ENCODE measurements at places on chromosomes 13 and 19.

GRCh38 chr19:34350161-34350561 is 14.8 kb upstream of the GPI start:
- DNase-seq, result no peak

- no peak for DNase-seq
These were observed 30.2 kb downstream of the ATP8A2 start for GRCh38 chr13:25401958-25402357.

GRCh38 chr13:110233181-110233950 is 73.6 kb downstream of the COL4A1 start:
- DNase-seq, result peak; percentile 66

DNA sequence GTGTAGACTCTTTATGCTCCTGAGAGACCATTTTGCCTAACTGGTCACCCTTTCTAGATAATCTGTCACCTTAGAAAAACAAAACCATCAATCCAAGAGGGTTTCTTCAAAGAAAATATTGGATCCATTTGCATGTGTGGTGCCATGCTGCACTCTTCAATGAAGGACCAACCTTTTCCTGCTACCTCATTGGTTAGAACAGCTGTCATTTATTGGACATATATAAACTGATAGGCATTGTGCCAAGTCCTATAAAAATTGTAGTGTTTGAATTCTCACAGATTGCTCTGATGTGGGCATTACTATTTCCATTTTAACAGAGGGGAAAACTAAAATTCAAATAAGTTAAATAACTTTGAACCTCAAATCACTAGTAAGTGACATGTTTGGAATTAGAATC is 333.2 kb downstream of the MYO16 start:
- DNase-seq, result no peak

DNA sequence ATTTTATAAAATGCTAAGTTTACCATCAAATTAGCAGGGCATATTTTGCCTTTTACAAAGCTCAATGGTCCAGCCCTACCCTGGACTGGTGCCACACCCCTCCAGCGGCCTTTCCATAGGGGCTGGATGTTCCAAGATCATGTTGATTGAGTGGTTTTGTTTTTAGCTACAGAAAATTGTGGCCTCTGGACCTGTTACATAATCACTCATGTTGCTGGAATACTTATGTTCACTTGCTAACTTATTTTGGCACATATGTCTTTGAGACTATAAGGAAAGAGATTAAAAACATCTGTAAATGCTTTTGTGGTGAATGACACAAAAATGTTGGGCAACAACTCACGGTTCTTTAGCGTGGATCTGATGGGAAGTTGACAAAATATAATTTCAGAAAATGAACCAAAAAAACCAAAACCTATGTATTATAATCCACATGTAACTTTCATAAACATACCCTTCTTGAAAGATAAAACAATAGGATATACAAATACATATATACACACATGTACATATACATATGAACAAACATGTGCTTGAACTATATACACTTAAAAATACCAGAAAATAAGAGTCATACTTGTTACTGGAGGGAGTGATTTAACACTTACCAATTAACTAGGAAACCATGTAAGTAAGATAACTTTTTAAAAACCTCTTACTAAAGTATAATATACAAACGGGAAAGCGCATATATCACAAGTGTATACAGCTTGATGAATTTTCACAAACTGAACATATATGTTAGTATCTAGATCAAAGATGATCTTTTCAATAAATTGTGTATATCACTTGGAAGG is 46.6 kb upstream of the SLC15A1 start:
- DNase-seq, result peak; percentile 38

- DNase-seq, result no peak
These were observed 130.1 kb downstream of the RGCC start for GRCh38 chr13:41587490-41587889.

GRCh38 chr13:29513981-29514719 is 81.3 kb downstream of the SLC7A1 start:
- DNase-seq, result no peak

- DNase-seq, result no peak
These were observed 23.5 kb upstream of the LAIR1 start for GRCh38 chr19:54387991-54388801.

- peak; percentile 2 for DNase-seq
These were observed 126.7 kb downstream of the MAB21L1 start for GRCh38 chr13:35349673-35350278.

DNA sequence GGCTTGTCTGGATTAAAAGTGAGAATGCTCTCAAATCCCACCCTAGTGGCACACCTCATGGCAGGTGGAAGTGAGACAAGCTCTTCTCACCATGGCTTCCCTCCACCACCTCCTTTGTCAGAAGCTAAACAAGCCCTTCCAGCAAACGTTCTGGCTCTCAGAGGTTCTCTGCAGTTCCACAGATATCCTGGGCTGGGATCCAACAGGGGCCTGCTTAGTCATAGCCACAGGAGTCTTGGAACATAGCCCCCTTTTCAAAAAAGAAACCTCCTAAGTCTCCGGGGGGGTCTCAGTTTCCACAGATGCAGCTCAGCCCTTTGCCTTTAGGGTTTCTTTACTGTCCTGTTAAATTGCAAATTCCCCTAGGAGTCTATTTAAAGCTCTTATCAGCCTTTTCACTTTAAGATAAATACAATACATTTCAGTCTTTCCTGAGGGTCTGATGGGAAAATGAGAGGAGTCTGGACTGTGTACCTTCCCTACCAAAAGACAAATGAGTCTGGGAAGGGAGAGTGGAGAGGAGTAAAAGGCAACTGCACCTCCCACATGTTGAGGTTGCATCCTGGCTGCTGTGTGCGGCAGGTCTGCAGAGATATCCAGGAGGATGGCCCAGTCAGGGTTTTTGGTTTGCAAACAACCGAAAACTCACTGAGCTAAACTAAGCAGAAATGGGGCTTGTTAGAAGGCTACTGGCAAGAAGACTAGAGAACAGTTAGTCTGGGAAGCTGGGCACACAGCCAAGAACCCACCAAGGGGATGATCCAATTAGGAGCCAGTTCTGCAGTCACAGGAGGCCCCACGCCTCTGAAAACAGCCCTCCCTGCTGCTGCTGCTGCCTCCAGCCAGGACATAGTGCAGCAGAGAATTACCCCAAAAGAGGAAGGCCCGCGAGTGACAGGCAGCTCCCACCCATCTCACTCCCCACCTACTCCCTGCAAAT is 41.4 kb upstream of the SERP2 start:
- peak; percentile 99 for DNase-seq

DNA sequence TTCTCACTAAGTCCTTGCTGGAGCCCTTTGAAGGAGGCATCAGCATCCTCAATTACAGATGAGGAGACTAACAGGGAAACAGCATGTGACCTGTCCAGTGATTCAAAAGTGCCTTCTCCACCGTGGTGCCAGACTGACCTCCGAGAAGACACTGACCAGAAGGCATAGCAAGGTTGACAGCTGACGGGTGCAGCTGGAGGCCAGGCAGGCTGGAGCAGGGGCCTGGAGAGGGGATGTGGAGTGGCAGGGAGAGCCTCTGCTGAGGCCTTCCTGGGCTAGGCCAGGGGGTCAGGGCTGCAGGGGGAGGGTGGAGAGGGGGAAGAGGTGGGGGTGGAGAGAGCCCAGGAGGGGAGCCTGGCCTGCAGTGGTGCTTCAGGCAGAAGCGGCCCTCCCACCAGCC is 66.3 kb downstream of the KCTD15 start:
- no peak for DNase-seq

DNA sequence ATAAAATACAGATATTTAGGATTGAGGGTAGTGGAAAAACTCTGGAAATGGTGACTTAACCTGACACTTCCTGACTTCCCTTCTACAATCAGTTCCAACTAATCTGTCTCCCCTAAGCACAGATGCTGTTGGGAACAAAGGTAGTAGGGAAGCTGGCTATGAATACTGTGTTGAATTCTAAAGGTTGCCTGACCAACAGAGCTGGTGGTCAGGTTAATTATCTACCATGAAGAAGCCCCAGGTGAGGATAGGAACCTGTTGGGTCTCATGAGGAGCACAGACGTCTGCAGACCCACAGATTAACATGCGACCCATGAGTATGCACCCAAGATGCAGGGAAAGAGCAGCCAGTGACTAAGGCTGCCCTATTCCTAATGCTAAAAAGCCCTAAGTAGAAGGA is 172.3 kb downstream of the DIAPH3 start:
- no peak for DNase-seq

GRCh38 chr13:110799246-110800236 is 86.0 kb downstream of the ING1 start:
- peak; percentile 66 for DNase-seq

- no peak for DNase-seq
These were observed 316.8 kb downstream of the ATP8A2 start for GRCh38 chr13:25688536-25688935.

- no peak for DNase-seq
These were observed 73.0 kb downstream of the ZNF100 start for GRCh38 chr19:21694171-21694906.

- DNase-seq, result peak; percentile 86
These were observed 2.9 kb upstream of the HOOK2 start for GRCh38 chr19:12778017-12778904.

- DNase-seq, result no peak
These were observed 1.1 kb upstream of the LTBP4 start for GRCh38 chr19:40599902-40600569.

- DNase-seq, result no peak
These were observed 65.9 kb upstream of the ZNF599 start for GRCh38 chr19:34838753-34839431.

GRCh38 chr19:58204566-58204965 is 21.7 kb downstream of the ZNF274 start:
- no peak for DNase-seq

GRCh38 chr19:23509686-23510450 is 114.6 kb upstream of the ZNF91 start:
- no peak for DNase-seq

DNA sequence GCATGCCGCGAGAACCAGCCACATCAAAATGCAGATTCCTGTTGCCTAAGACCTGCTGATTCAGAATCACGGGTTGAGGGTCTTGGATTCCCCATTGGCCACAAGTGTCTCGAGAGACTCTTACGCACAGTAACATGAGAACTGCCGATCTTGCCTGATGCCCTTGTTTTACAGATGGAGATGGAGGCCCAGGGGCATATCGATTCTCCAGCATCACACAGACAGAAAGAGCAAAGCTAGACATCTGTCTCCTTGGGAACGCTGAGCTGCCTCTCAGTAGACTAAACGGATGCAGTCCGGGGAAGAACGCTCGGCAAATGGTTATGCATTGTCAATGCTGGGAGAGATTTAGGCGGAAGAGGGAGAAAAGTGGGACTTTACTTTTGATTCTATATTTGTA is 5.4 kb downstream of the NLRP12 start:
- DNase-seq, result no peak

DNA sequence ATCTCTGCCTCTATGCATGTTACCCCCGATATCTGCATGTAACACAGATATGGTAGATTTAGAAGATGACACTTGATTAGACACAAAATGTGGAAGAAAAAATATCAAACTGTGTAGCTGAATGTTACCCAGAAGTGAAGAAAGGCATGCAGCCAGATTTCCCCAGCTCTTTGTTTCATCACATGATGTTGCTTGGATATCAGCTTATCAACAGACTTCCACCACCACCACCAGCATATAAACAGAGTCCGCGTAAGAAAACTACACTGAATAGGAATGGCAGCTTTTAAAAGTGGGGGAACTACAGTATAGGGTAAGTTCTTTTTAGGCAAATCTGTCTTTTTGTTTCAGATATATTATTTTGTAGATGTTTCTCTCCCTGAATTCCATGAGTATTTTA is at the start of gene FAM216B:
TSS of gene FAM216B (plus strand) at position 233 of the 400 bp plus-strand sequence. CDS start 2,484 bp downstream, outside the sequence.
- DNase-seq, result no peak

DNA sequence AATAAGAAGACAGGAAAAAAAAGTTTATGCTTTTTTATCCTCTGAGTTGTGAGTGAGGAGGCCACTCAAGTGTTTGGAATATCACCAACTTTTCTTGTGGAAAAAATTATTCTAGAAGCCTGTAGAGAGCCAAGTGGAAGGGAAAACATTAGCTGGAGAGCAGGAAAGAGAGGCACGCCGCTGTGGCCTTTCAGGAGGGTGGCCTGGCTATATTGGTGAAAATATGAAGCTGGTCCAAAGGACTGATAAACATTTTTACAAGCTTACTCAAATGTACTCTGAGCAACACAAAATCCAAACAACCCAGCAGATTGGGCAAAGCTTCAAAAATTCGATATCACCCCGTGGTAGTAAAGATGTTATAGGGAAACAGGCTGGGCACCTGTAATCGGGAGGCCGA is 2.3 kb upstream of the EIF3G start:
- DNase-seq, result peak; percentile 49

DNA sequence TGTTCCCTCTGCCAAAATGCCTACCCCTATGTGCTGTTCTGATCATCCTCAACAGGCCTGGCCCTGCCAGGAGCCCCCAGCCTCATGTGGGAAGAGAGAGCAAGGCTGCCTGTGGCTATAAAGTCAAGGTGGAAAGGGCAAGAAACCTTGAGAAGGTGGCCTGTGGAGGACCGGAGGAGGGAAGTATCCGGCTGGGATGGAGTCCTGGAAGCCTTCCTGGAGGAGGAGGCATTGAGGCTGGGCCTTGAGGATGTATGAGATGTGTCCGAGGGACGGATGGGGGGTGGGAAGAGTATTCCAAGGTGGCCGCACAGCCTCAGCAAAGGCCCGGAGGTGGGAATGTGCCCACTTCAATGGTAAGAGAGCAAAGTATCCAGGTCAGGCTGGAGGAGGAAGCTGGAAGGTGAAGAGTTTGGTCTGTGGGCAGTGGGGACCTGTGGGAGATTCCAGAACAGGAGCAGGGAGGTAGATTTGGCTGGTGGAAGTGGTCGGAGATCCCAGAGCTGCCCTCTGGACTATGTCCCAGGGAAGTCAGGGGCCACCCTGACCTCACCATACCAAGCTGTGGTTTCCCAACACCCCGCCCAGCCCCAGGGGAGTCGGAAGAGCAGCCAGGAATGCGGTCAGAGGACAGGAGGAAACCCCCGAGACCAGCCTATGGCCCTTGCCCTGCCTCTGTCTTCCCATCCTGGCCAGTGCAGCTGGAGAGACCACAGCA is 3.0 kb upstream of the PLIN4 start:
- no peak for DNase-seq

DNA sequence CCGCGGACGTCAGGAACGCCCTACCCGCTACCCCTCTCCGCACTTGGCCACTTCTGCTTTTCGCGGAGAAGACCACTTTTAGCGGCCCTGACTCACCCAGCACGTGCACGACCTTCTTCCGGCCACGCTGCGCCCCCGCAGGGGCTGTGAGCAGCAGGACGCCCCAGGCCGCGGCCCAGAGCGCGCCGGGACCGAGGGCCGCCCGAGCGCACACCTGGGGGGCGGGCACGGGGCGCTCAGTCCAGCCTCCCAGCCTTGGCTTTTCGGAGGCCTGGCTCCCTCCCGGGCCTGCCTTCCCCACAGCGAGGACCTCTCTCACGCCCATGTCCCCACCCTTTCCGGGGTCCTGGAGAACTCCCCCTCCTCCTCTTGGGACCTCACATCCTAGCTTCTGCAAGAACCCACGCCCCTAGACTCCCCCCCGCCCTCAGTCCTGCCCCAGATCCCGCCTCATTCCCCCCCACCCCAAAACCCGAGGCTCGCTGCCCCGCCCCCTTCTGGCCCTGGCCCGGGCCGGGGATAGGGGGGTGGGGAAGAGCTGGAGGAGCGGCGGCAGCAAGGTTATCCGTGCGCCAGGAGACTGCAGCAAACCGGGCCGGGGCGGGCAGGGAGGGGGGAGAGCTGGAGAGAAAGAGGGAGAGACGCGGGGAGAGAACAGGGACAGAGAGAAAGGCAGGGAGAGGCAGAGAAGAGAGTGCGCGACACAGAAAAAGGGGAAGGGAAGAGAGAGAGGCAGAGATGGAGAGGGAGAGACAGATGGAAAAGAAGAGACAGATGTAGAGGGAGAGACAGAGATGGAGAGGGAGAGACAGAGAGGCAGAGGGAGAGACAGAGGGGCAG is 11.5 kb downstream of the TM6SF2 start:
- DNase-seq, result no peak
